ENCODE measurements at places on chromosomes 12 and 14. TPM values are rescaled to one million over a fixed set of nuclear protein-coding genes. Genes with fewer than 3 reads are reported as not detected.

The ASIC1 gene
- 0.75 TPM for total RNA-seq

The SSTR1 gene
- total RNA-seq, result 0.67 TPM

DNA sequence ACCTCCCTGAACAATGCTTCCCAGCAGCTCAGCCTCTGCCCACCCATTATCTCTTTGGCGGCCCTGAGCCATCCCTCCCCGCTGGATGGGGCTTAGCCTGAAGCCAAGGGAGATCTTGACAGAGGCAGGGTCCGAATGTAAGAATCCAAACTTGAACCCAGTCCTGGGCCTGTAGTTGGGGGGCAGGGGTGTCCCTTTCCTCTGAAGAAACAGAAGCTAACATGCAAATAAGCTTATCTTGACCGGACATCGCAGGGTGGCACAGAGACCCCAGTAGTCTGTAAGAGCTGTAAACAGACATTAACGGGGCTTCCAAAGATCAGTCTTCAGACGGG is 6.0 kb downstream of the DLK1 start:
- DNase-seq, result no peak

DNA sequence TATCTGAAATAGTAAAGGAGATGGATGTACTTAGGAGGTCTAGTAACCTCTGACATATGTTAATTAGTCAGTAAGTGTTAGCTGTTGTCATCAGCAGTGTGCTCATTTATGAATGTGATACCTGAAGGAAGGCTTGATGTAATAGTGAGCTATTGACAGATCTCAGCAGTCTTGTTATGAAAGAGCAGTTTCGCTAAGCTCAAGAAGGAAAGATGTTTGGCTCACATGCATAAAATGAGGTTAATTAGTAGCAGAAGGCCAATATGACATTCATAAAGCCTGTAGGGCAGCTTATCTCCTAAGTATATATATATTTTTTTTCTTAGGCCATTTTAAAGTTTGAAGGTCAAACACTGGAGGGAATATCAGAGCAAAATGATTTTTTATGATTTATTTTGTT is 2.8 kb downstream of the FAM234B start:
- no peak for DNase-seq

- no peak for DNase-seq
Measured at GRCh38 chr14:100826391-100827100, 628 bp downstream of the MEG3 start.

DNA sequence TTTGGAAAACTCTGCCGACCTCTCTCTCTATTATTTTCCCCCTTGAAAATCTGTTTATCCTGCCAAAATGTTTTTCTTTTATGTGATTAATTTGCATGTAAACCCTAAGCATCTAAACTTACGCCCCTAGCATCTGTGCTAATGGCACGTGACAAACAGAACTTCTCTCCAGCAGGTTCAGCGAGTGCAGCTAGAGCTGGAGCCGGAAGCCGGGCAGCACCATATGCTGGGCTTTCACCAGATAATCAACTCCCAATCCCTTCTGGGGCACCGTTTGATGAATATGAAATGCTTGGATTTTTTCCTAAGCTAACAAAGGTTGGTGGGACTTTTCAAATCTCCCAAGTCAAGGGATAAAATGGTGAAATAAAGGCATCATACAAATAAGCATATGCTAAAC is 667.5 kb upstream of the TMEM132C start:
- DNase-seq, result no peak

DNA sequence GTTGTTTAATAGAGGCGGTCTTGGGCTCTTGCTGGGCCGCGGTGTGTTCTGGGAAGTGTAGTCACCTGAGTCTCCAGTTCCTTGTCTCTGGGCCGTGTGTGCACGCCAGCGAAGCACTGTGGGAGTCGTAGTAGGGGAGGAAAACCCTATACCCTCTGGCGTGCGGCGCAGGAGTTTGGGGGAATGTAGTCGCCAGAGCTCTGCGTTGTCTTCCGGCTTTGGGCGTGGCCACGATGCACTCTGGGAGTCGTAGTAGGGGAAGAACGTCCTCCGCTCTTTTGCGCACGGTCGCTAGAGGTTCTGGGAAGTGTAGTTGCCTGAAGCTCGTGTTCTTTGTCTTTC is 726 bp upstream of the ZNF140 start:
- DNase-seq, result peak; percentile 97

All from kidney epithelial cell (primary cell).